ENCODE measurements at places on chromosomes 7 and 10. TPM values are rescaled to one million over a fixed set of nuclear protein-coding genes. Genes with fewer than 3 reads are reported as not detected.

The CCDC3 gene
- total RNA-seq: 0.12 TPM

The HOXA9 gene
- total RNA-seq: not detected

The ANKRD1 gene
- total RNA-seq: not detected

DNA sequence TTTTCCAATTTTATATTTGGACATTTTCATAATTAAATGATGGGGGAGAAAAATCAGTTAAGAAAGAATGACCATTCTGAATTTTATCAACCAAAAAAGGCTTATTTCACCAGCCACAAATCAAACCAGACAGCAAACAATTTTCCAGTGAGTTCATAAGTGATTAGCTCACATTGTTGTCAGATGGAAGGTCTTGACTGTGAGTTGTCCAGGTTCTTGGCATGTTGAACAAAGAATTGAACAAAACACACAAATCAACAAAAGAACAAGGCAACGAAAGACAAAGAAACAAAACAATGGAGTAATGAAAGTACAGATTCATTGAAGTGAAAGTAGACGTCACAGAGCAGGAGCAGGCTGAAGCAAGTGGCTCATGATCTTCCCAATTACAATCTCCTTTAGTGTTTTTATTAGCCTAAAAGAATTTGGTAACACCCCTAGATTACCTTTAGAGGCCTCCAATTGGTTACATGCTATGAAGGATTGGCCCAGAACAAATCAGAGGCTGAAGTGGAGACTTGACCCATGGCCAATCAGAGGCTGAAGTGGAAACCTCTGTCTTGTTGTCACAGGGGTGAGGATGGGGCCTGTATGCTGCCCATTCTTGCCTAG is 248.7 kb downstream of the NEBL start:
- no peak for DNase-seq

The ADAM12 gene
- 0.65 TPM for total RNA-seq

The MEOX2 gene
- total RNA-seq: not detected

GRCh38 chr10:91200314-91201212 is 19.9 kb upstream of the PCGF5 start:
- no peak for DNase-seq

GRCh38 chr10:76382381-76382851 is 951.0 kb downstream of the LRMDA start:
- no peak for DNase-seq

The CACNB2 gene
- total RNA-seq: not detected

GRCh38 chr7:155491812-155492211 is 33.9 kb downstream of the EN2 start:
- DNase-seq: no peak

- DNase-seq: no peak
Measured at GRCh38 chr7:143974459-143974858, 19.8 kb downstream of the OR2F1 start.

DNA sequence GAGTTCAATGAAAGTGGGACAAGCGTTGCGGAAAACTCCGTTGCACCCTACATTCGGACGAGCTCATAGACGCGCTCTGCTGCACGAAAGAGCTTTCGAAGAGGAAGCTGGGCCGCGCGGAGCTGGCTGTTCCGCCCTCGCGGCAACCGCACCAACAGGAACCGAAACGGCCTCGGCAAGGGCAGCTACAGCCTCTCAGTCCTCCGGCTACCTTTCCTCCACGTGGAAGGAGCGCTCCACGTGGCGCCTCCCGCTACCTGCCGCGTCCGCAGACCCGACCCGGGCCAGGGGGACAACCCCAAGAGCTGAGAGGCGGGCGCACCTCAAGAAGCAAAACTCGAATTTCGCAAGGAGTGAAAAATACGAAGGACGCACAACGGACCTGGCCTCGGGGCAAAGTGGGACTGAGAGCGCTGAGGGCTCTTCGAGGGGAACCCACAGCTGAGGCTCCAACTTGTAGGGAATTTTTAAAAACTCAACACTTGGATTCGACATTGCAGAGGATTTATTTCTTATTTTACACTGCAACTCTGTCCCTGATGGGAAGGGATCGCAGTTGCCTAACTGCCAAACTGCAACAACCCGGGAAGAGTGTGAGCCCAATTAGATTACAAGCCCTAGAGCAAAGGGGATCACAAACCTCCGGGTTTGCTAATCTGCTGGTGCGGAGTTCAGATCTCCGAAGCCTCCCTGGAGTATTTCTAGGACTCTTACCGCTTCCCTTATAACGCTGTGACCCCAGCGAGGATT is 1.4 kb downstream of the HPSE2 start:
- peak; percentile 47 for DNase-seq

The PDIA4 gene
- total RNA-seq: 97.4 TPM
